ENCODE measurements at places on chromosomes 3 and 15.

DNA sequence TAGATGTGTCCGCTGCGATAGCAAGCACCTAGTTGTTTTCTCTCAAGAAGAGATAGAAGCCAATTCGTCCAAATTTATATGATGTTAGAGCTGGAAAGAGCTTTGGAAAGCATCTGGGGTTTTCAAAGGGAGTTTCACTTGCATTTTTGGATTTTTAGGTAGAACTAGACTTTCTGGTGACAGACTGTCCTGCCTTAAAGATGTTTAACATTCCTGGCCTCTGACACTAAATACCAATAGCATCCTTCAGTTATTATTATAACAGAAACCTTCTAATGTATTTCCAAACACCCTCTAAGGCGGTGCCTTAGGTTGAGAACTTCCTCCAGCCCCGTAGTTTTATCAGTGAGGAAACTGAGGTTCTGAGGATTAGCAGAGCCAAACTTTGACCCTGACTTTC, 305.3 kb downstream of the SATB1 start:
- DNase-seq = no peak

DNA sequence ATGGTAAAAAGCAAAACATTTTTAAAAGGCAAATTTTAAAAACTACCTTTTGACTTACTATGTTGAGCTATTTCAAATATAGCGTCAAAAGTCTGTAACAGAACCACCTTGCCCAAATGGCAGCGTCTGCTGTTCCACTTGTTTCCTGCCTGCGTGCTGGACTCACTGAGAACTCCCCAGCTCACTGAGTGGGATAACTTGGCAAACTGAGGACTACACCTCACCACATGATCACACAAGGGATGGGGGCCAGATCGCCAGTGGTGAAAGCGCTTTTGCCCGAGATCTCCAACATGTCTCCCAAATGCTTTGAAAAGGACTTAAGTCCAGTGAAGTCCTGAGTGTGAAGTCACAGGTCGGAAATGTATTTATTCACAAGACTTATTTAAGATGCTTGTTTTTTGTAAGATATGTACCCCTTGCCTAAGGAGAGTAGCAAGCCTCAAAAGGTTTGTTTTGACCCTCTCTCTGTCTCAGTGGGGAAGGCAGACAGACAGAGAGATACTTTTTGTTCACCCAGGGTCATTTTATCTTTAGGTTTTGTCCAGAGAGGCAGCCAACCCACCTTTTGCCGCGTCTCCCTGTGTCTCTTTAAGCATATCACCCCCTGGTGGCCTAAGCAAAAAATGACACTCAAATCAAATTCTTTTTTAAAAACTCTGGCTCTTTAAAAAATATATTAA, 192.6 kb downstream of the PDZRN3 start:
- DNase-seq = no peak

DNA sequence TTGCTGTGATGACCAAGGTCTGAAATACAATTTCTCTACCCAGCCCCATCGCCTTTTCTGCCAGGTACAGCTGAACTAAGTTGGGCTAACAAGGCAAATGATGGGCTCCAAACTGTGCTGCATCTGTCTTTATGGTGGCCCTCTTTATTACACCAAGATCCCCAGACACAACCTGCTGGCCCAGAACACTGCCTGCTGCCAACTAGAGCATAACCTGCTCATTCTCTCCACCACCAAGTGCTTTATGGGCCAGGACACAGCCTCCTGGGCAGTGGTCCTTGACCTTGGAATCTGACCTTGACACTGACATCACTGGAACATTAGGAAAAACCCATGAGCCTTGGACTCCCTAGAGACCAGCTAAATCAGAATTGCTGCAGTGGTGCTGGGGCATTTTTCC, 3.3 kb downstream of the LINS1 start:
- DNase-seq = no peak

DNA sequence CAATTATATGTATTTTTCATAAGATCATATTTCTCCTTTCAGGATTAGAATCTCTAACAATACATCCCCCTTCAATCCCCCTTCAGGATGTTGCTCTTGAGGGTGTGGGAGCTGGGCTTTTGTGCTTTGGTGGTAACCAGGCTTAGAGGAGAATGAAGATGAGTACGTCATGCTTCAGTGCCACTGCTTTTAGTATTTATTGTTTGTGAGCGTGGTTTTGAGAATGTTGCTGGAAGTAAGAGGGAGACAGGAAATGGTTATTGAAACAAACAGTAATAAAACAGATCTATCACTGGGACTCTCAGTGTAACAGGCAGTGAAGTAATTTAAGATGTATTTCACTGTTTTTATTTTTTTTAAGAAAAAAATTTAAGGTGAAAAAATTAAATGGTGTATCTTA, 35.3 kb downstream of the GBE1 start:
- no peak for DNase-seq

GRCh38 chr3:128232376-128233178, 79.3 kb downstream of the EEFSEC start:
- no peak for DNase-seq

GRCh38 chr3:142889212-142890014, 530 bp upstream of the PCOLCE2 start:
- no peak for DNase-seq

DNA sequence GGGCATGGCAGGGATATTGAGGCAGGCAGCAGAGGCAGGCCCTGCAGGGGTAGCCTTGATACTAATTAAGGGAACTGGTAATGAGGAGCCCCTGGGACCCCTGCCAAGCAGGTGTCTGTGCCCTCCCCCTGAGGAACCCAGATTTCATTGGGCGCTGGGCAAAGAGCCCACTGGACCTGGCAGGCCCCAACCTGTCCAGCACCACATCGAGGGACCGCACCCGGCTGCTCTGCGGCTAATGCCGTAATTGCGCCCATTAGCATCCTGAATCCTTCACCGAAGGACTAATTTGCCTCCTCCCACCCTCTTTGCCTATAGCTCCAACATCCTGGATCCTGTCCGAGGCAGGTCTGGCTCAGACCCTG, 13.7 kb upstream of the SEMA3B start:
- DNase-seq = no peak

DNA sequence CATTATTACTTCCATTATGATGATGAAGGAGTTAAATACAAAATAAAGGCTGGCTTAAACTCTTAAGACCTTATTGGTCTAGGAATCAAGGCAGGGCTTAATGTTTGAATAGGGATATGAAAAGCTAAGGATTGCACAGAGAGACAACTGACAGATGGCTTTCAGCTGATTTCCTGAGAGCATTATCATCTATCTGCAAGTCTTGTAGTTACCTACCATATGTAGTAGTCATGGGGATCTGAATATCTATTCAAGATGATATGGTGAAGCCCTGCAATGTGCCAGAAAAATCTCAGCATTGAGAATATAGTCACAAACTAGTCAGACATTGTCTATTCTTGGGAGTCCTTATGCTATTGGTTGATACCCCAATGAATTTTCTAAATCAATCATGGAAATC, 47.5 kb upstream of the CHMP2B start:
- DNase-seq = no peak

DNA sequence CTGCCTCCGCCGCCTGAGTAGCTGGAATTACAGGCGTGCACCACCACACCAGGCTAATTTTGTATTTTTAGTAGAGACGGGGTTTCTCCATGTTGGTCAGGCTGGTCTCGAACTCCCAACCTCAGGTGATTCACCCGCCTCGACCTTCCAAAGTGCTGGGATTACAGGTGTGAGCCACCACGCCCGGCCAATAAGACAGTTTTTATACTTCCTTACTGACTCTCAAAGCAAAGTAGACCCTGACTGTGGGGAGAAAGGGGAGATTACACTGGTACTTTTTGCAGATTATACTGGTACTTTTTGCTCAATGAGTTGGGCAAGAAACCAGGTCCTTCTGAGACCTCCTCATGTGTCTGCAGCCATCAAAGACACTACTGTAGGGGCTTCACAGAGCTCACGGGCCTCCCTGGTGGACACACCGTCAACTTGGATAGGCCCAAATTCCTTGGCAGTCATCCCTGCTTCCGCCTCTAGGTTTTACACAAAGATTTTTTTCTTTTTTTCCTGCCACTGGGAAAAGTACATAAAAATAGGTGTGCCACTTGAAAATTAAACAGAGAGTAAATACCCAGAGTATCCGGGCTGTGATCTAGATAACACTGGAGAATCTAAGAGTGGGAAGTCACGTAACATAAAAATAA, 143.3 kb upstream of the WNT5A start:
- no peak for DNase-seq

DNA sequence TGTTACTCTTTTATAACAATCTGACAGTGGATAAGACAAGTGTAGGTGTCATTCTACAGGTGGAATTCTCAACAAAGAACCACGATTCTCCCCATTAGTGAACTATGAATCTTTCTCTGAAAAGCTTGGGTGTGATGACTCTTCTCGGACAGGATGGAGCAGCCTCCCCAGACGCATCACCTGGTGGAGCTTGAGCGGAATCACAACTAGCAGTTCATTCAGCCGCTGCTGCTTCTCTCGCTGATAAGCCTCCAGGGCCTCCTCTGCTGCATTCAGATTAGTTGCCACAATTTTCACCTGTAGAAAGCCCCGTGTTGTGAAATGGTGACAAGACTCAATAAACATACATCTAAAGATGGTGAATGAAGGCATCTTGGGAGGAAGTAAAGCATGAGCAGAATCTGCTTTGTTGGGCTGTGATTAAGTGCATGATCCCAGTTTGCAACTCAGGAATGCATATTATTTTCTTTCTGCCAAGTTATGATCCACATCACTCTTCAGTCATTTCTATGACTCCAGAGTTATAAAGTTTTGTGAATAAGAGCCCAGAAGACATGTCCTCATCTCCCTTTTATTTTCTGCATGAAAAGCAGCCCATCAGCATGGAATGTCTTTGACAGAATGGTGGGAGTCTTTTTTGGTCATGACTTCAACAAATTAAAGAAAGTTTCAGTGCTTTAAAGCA, 93.6 kb downstream of the BOC start:
- DNase-seq = no peak

- DNase-seq = no peak
These were observed 130.8 kb downstream of the ZNF621 start for GRCh38 chr3:40655551-40655950.

GRCh38 chr15:60392986-60393790, 4.6 kb downstream of the ANXA2 start:
- DNase-seq = no peak

DNA sequence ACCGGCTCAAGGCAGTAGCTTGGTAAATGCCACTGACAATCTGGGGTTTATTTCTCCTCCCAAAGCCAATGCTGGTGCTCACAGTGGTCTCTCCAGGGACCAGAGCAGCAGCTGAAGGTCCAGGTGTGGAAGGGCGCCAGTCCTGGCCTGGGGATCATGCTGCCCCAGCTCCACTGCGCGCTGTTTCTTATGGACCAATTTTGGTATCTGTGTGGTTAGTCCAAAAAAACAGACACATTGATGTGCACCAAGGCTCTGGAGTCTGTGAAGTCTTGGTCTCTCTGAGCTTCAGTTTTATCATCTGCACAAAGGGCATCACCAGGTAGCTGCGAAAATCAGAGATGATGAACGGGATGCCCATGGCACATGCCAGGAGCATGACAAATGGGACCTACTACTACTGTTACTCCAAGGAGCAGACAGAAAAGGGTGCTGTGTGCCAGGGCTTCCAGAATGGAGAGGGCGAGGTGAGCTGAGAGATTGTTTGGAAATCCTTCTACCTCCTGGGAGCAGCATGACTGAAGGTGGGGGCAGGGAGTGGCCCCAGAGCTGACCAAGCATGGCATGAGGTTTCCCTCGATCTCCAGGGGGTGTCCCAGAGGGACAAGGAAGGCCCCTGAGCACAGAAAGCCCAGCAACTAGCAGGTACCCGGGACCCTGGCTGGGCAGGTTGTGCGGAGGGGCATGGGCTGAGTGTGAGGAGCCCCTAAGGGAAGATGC, 134.3 kb upstream of the PRR20G start:
- no peak for DNase-seq

GRCh38 chr3:121969631-121970030, 52.4 kb downstream of the ILDR1 start:
- no peak for DNase-seq

DNA sequence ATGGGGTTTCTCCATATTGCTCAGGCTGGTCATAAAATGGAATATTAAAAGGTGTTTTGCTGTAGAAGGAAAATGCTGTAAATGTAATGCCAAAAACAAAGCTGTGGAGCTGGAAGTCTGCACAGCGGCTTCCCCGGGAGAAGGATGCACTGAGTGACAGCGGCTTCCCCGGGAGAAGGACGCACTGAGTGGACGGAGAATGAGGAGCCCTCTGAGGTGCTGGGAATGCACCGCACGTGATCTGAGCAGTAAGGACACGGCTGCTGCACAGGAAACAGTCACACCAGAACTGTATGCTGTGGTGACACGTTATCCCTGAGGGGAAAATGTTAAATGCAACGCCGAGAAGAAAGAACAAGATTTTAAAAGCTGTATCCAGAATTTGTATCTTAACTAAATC, 24.6 kb downstream of the TNK2 start:
- no peak for DNase-seq

- no peak for DNase-seq
These were observed 355.7 kb upstream of the UMPS start for GRCh38 chr3:124374583-124374982.

- no peak for DNase-seq
These were observed 111.2 kb upstream of the SUCLG2 start for GRCh38 chr3:67765575-67765974.

- DNase-seq = no peak
These were observed 110.1 kb upstream of the PLXNA1 start for GRCh38 chr3:126872701-126873342.

DNA sequence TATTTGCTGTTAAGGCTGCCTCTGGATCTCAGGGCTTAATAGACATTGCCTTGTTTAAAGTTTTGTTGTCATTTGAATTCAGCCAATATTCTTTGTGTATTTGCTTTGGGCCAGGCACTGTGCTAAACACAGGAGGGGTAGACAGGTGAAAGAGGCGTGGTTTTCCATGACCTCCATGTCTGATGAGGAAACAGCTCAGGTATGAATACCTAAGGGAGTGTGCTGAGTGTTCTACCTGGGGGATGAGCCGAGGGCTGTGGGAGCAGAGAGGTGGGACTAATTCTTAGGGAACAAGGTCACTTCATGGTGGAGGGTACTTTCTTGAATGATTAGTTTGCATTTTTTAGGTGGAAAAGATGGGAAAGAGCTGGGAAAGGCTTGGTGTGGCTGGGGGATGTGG, 108.2 kb downstream of the THSD4 start:
- no peak for DNase-seq

DNA sequence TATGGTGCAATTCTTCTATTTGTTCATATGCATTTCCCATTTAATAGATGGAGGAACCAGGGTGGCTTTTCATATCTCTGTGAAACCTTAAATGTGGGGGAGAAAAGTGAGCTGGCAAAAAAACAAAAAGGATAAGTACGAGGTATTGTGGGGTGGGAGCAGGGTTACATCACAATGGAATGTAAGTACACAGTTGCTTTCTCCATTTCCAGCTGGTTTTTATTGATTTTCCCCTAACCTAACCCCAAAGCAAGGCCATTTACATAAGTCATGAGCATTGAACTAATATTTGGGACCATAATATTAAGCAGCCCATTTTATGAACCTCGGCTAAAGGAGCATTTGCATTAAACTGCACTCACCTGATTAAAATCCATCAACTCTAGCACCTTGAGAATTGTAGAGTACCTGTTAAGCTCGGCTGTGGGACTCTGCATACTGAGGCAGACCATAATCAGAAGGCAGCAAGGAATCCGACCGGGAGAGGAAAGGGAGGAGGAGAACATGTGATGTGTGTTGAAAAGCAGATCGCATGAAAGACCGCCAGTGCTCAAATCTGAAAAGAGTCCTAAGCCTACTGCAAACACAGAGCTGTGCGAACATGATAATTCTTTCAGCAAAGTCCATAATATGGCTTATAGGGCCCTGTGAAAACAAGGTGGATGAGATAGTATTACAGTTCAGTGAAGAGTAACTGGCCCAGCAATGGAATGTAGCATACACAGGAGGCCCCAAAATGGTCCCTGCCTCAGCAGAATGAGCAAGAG, 513.4 kb downstream of the FHIT start:
- no peak for DNase-seq

- DNase-seq = no peak
These were observed 88.2 kb downstream of the CPN2 start for GRCh38 chr3:194262925-194263305.
